MG63 (cell line): ENCODE measurements at places on chromosomes 3 and 15. TPM values are rescaled to one million over a fixed set of nuclear protein-coding genes. Genes with fewer than 3 reads are reported as not detected.

The CA12 gene
- 4.7 and 4.8 TPM in 2 replicates for total RNA-seq

The MAP3K13 gene
- 10.5 and 15.1 TPM in 2 replicates for total RNA-seq

The DNASE1L3 gene
- total RNA-seq = not detected in 2 replicates

The PIF1 gene
- 8.1 and 8.5 TPM in 2 replicates for total RNA-seq

The DNAH1 gene
- 0.49 and 1.2 TPM in 2 replicates for total RNA-seq

The C3orf85 gene
- not detected in 2 replicates for total RNA-seq

The CPA3 gene
- total RNA-seq = 1.3 TPM in 1 of 2 replicates, not detected in the other

The APOD gene
- total RNA-seq = not detected in 2 replicates

The GOLGA6L7 gene
- not detected in 2 replicates for total RNA-seq

The CFAP100 gene
- not detected in 2 replicates for total RNA-seq

The FANCD2OS gene
- total RNA-seq = not detected in 2 replicates
